ENCODE measurements at places on chromosomes 1 and 21. TPM values are rescaled to one million over a fixed set of nuclear protein-coding genes. Genes with fewer than 3 reads are reported as not detected.
A peak's percentile ranks its signal among the peaks of the same experiment; 100 is the strongest.

AHCYL1 gene
- total RNA-seq = 57.0 TPM

CELA2B gene
- total RNA-seq = not detected

SELL gene
- total RNA-seq = 316 TPM

TDRD10 gene
- not detected for total RNA-seq

- H3K27me3 ChIP-seq = no peaks in the 10 kb centered on the region
- H3K4me1 ChIP-seq = peaks cover 71% of the 10 kb centered on the region
These were observed 829 bp downstream of the ADAR start for GRCh38 chr1:154607106-154607608.

DNA sequence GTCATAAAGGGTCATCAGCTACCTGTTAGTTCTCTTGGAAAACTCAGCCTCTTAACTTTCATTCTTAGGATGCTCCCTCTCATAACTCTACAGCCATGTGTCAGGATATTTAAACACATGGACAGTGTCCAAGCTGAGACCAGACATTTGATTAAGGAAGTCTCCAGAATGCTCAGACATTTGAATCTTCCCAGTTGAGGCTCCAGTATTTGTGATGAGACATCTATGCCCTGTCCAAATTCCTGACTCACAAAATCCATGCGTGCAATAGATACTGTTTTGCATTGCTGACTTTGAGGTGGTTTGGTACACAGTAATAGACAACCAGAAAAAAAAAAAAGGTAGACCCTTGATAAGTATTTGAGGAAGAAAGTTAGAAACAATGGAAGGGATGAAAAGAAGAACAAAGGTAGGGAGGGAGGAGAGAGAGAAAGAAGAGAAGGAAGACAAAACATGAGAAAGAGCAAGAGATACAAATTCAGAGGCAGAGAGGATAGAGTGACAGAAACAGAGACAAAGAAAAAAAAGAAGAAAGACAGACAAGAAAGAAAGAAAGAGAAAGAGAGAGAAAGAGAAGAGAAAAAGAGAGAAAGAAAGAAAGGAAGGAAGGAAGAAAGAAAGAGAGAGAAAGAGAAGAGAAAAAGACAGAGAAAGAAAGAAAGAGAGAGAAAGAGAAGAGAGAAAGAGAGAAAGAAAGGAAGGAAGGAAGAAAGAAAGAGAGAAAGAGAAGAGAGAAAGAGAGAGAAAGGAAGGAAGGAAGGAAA lies 275.5 kb upstream of the PRMT6 start:
- H3K4me3 ChIP-seq = no peak overlapping the region
- DNase-seq = no peak
- H3K27me3 ChIP-seq = no peaks in the 10 kb centered on the region
- no peak overlapping the region for H3K27ac ChIP-seq

DNA sequence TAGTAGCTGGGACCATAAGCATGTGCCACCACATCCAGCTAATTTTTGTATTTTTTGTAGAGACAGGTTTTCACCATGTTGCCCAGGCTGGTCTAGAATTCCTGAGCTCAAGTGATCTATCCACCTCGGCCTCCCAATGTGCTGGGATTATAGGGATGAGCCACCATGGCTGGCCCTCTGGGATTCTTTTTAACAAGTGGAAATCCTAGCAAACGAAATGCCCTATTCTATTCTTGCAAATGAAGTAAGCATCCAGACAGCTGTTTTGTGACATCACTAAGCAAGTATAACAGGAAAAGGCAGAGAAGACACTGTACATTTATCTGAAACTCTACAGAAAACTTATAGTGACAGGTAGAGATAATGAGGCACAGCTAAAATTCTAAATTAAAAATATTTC lies 86.4 kb downstream of the DDAH1 start:
- H3K27me3 ChIP-seq = peaks cover 5% of the 10 kb centered on the region
- no peak for DNase-seq
- no peak overlapping the region for H3K27ac ChIP-seq
- no peaks in the 10 kb centered on the region for H3K36me3 ChIP-seq

DNA sequence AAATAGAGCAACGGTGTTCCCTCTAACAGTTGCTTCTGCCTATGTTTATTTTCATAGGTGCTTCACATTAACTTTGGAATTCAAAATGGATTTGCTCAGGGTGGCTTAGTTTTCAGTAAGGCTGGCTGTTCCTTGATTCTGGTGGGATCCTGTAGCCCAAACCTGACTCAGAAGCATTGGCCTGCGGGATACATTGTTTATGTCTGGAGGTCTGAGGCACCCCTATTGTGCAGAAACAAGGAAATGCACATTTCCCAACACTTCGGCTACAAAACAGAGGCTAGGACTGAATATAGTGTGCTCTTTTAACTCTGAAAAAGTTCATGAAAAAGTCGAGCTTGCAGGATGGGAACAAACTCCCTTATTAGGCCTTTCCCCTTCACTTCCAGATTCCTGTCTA lies 133.8 kb upstream of the F3 start:
- no peaks in the 10 kb centered on the region for H3K4me1 ChIP-seq
- H3K36me3 ChIP-seq = no peaks in the 10 kb centered on the region
- DNase-seq = no peak
- peaks cover 3% of the 10 kb centered on the region for H3K27me3 ChIP-seq

DNA sequence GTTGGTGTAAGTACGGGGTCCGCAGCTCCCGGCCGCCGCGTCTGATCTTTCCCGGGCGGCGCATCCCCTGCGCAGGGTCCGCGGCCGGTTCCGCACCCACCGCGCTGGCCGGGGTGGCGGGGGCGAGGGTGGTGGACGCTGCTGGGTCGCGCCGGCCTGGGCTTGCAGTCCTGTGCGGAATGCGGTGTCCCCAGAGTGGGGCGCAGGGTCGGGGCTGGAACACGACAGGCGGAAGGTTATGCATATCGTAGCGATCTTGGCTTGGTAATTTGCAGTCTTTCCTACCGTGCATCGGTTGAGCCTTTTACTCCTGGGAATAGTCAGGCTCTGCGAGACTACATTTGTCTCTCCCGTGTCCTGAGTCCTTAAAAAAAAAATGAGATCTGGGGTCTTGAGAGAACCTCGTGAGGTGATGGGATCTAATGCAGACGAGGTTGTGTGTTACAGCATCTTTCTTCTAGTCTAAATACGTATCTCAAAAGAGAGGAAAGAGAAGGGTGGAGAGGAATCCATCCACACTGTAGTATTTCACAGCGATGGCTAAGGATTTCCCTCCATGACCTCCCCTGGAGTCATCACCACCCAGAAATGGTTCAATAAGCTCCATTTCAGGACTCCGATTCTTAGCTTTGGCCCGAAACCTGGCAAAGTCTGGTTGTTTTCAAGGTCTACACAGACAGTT lies 572 bp downstream of the ATP1B1 start:
- H3K4me3 ChIP-seq = peak overlapping the region; percentile 83
- peaks cover 20% of the 10 kb centered on the region for H3K27me3 ChIP-seq
- no peaks in the 10 kb centered on the region for H3K36me3 ChIP-seq

GRCh38 chr21:44365967-44366585 lies 12.7 kb downstream of the TRPM2 start:
- H3K27me3 ChIP-seq = peaks cover 5% of the 10 kb centered on the region
- H3K4me1 ChIP-seq = no peaks in the 10 kb centered on the region
- no peak overlapping the region for H3K4me3 ChIP-seq
- no peak for DNase-seq
- peaks cover 7% of the 10 kb centered on the region for H3K36me3 ChIP-seq

DNA sequence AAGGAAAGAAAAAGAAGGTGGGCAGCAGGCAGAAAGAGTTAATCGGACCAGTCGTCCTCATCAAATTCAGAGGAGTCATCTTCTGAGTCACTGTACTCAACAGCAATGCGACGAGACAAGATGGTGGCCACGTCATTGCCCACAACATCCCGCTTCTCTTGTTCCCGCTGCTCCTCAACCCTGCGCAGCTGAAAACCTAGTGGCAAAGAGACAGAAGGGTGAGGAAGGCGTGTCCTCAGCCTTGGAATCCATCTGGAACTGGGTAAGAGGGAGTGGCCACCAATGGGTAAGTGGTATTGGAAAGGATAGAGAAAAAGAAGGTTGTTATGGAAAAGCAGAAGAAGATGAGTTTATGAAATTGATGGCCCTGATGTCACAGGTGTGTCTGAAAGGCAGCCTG lies 15.7 kb downstream of the GPR3 start:
- no peak overlapping the region for H3K4me3 ChIP-seq
- no peaks in the 10 kb centered on the region for H3K27me3 ChIP-seq
- H3K36me3 ChIP-seq = peaks cover 54% of the 10 kb centered on the region
- peaks cover 3% of the 10 kb centered on the region for H3K4me1 ChIP-seq

DNA sequence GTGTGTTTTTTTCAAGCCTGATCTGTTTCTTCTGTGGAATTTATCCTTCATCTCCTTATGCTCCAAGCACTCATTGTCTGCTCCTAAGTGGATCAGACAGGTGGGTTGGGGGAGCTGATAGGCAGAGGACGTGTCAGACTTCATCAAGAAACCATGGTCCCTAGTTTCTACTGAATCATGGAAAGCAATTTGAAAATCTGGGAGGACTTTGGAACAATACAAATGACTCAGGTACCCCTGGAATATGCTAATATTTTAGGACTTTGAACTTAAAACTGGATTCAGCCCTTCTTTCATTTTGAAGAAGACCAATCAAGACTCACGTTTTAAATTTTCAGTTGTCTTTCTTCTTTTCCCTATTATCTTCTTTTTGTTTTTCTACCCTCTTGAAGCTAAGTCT lies 7.7 kb downstream of the ABCG1 start:
- H3K27me3 ChIP-seq = no peaks in the 10 kb centered on the region
- peaks cover 51% of the 10 kb centered on the region for H3K36me3 ChIP-seq
- H3K4me1 ChIP-seq = peaks cover 62% of the 10 kb centered on the region

DNA sequence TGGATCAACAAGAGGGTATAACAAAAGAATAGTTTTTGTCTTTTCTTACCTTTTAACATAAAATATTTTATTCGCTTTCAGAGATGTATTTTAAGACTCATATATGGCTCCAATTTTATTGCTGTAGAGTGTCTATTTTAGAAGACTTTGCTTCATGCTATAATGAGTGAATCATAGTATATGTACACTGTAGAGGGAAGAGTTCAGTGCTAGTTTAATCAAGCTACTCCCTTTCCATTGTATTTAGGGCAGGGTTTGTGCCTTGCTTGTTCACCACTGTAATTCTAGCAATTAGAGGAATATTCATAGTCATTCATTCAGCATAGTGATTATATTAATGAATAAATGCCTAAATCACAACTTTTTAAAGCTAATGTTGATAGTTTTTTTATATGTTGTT lies 78.8 kb downstream of the CEP350 start:
- H3K4me1 ChIP-seq = peaks cover 6% of the 10 kb centered on the region
- H3K4me3 ChIP-seq = no peak overlapping the region
- DNase-seq = no peak
- H3K27ac ChIP-seq = no peak overlapping the region
- peaks cover 49% of the 10 kb centered on the region for H3K36me3 ChIP-seq

- H3K4me3 ChIP-seq = peak overlapping the region; percentile 87
- no peak overlapping the region for H3K27ac ChIP-seq
- peaks cover 39% of the 10 kb centered on the region for H3K4me1 ChIP-seq
- DNase-seq = peak; percentile 66
- H3K36me3 ChIP-seq = peaks cover 4% of the 10 kb centered on the region
- H3K27me3 ChIP-seq = peaks cover 6% of the 10 kb centered on the region
These were observed 1.3 kb downstream of the EDARADD start for GRCh38 chr1:236395230-236395946.

DNA sequence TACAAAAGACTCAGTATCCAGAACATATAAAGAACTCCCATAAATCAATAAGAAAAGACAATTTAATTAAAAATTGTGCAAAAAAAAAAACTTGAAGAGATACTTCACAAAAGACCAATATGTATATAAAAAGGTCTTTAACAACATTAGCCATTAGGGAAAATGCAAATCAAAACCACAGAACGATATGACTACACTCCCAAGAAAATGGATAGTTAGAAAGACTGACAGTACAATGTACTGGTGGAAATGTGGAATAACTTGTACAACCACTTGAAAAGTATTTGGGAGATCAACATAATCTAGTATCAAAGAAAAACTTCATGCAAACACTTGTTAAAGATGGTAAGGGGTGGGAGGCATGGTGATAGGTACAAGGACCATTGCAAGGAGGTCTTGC lies 3.9 kb upstream of the CLCA1 start:
- H3K27ac ChIP-seq = no peak overlapping the region
- H3K27me3 ChIP-seq = peaks cover 4% of the 10 kb centered on the region
- DNase-seq = no peak
- H3K4me3 ChIP-seq = no peak overlapping the region

GRCh38 chr1:163730411-163730821 lies 408.7 kb downstream of the NUF2 start:
- no peaks in the 10 kb centered on the region for H3K36me3 ChIP-seq
- H3K27me3 ChIP-seq = no peaks in the 10 kb centered on the region
- DNase-seq = no peak
- H3K27ac ChIP-seq = no peak overlapping the region

GRCh38 chr1:203559523-203559922 lies 65.6 kb downstream of the OPTC start:
- H3K27me3 ChIP-seq = peaks cover 17% of the 10 kb centered on the region
- no peak overlapping the region for H3K27ac ChIP-seq
- no peak overlapping the region for H3K4me3 ChIP-seq
- no peak for DNase-seq
- H3K4me1 ChIP-seq = no peaks in the 10 kb centered on the region

GRCh38 chr1:9628541-9629444 lies 22.7 kb upstream of the PIK3CD start:
- H3K36me3 ChIP-seq = peaks cover 36% of the 10 kb centered on the region
- peaks cover 68% of the 10 kb centered on the region for H3K4me1 ChIP-seq
- H3K27me3 ChIP-seq = peaks cover 7% of the 10 kb centered on the region
- peak overlapping the region; percentile 97 for H3K27ac ChIP-seq

DNA sequence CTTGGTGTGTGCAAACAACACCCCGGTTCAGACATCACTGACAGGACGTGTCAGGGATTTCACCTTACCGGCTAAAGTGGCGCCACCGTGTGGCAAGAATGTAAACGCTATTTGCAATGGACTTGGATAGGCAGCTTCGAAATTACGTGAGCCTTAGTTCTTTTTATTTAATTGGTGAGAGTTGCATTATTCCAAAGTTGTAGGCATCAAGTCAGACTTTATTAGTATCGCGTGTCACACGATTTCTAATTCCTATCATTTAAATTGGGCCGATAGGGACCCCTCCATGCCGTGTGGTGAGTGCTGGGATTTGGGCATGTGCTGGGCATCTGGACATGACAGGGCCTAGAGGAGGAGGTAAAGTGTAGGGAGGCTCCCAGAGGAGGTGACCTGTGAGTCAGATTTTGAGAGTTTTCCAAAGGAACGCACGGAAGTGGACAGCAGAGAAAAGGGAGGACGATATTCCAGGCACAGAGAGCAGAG lies 14.5 kb upstream of the CPT2 start:
- peaks cover 12% of the 10 kb centered on the region for H3K27me3 ChIP-seq
- no peaks in the 10 kb centered on the region for H3K36me3 ChIP-seq
- H3K27ac ChIP-seq = no peak overlapping the region
